ENCODE measurements at places on chromosomes 13 and 19. TPM values are rescaled to one million over a fixed set of nuclear protein-coding genes. Genes with fewer than 3 reads are reported as not detected.
A peak's percentile ranks its signal among the peaks of the same experiment; 100 is the strongest.

GRCh38 chr13:94657167-94657566, 55.2 kb downstream of the SOX21 start:
- peak; percentile 16 for DNase-seq

DNA sequence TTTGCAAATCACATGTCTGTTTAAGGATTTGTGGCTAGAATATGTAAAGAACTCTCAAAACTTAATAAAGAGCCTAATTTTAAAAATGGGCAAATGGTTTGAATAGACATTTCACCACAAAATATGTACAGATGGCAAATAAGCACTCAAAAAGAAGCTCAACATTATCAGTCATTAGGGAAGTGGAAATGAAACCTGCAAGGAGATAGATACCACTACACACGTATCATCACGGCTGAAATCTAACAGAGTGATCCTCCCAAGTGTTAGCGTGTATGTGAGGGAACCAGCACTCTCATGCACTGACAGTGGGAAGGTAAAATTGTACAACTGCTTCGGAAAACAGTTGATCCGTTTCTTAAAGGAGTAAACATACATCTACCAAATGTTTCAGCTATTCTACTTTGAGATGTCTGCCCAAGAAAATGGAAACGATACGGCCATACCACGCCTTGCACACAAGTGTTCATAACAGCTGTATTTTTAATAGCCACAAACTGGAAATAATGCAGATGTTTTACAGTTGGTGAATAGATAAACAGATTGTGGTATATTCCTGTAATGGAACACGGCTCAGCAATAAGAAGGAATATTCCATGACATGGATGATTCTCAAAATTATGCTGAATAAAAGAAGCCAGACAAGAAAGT, 14.5 kb downstream of the ARHGEF7 start:
- no peak for DNase-seq

DNA sequence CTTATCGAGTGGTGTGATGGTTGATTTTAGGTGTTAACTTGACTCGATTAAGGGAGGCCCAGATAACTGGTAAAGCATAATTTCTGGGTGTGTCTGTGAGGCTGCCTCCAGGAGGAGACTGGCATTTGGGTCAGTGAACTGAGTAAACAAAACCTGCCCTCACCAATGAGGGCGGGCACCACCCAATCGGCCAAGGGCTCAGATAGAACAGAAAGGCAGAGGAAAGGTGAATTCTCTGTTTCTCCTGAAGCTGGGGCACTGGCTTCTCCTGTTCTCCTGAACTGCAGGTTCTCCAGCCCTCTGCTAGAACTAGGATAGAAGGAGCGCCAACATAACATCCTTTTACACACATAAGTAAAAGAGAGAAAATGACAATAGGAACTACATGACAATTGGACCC, 35.1 kb downstream of the ESD start:
- DNase-seq: no peak

DNA sequence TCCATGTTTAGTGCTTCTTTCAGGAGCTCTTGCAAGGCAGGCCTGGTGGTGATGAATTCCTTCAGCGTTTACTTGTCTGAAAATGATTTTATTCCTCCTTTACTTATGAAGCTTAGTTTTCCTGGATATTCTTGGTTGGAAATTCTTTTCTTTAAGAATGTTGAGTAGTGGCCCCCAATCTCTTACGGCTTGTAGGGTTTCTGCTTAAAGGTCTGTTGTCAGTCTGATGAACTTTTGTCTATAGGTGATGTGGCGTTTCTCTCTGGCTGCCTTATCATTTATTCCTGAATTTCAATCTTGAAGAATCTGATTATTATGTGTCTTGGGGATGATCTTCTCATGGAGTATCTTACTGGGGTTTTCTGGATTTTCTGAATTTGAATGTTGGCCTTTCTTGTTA, 26.0 kb downstream of the ZNF430 start:
- DNase-seq: no peak

- DNase-seq: no peak
These were observed 787 bp downstream of the ZNF580 start for GRCh38 chr19:55641426-55642152.

GRCh38 chr13:21328836-21329477, 130.1 kb downstream of the ZDHHC20 start:
- no peak for DNase-seq

DNA sequence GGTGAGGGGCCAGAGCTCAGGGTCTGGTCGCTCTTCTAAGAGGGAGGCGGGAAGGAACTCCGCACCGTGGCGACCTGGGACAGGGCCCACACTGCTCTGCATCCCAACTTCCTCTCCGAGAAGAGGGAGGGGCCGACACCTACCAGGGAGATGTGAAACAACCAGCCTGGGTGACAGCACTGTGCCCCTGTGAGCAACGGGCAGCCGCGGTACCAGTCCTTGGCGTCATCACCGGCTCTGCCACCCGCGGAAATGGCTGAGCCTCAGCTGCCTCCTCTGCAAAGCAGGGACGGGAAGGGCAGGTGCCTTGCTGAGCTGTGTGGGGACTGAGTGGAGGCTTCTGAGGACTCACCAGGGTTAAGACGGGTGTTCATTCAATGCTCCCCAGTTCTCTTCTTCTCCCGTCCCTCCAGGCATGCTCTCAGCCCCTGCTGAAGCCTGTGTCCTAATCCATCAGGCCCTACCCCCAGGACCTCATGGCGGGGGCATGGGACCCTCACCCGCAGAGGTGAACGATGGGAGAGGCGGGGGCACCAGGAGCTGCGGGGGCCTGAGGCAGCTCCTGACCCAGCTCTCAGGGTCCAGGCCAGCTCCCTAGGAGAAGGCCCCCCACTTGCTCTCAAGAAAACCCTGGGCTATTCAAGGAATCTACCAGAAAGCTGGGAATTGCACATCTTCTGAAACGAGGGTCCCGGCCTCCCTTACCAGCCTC, 9.3 kb downstream of the ZNF787 start:
- DNase-seq: peak; percentile 59

- DNase-seq: peak; percentile 79
These were observed 62.6 kb downstream of the KDM4B start for GRCh38 chr19:5031231-5032100.

GRCh38 chr19:16088351-16089009, 12.2 kb downstream of the TPM4 start:
- no peak for DNase-seq

- no peak for DNase-seq
These were observed 23.2 kb downstream of the CABP5 start for GRCh38 chr19:48020686-48021085.

DNA sequence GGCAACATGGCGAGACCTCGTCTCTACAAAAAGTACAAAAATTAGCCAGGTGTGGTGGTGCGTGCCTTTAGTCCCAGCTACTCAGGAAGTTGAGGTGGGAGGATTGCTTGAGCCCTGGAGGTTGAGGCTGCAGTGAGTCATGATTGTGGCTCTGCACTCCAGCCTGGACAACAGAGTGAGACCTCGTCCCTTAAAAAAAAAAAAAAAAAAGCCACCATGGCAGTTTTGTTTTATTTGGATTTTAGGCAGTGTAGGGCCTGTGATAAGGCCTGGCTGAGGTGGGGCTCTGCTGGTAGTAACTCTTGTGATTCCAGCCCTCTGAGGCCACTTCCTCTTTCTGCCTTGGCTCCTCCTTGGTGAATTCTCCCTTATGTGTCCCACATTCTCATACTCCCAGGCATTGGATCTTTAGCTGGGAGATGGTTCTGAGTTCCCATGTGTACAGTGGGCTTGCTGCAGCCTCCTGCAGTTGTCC, 39.2 kb downstream of the GATAD2A start:
- peak; percentile 17 for DNase-seq

DNA sequence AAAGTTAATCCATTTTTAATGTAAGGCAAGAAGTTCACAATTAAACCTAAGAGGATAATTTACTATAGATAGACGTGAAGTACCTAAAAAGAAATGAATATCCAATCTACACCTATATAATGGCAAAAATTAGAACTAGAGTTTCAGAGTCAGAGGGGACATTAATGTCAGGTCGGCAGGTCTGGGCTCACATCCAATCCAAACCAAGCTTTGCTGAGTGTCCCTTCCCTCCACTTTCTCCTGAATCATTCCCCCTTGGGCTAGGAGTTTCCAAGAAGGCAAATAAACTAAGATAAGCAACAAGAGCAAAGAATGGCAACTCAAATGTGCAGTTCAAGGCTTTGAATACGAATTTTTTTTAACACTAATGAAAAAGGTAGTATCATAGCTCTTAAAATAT, 2.9 kb downstream of the FLT3 start:
- no peak for DNase-seq

DNA sequence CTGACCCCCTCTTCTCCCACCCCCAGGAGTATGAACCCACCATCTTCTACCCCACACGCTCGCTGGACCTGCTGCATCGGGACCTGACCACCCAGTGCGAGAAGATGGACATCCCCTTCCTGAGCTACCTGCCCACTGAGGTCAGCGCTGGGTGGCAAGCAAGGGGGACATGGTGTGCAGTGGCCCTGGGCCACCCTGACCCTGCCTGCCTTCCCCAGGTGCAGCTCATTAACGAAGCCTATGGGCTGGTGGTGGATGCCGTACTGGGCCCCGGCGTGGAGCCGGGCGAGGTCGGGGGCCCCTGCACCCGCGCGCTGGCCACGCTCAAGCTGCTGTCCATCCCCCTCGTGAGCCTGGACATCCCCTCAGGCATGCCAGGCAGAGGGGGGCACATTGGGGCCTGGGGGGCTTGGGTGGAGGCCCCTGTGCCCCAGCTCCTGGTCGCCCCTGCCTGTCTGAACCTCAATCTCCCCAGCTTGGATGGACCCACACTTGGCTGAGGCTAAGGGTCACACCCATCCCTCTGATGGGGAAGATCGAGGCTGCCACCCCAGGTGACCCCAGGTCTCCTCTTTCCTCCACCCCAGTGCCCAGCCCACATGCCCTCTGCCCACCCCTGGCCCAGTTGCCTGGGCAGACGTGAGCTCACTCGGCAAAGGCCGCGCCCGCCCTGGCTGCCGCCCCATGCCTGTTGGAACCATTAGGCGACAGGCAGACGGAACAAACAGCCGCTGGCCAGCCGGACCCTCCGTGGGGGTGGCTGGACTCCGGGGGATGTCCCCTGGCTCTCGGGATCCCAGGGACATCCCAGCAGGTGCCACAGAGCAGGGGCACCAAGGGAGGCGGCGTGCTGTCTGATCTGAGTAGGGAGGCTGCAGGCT, 2.5 kb upstream of the CILP2 start:
- no peak for DNase-seq

DNA sequence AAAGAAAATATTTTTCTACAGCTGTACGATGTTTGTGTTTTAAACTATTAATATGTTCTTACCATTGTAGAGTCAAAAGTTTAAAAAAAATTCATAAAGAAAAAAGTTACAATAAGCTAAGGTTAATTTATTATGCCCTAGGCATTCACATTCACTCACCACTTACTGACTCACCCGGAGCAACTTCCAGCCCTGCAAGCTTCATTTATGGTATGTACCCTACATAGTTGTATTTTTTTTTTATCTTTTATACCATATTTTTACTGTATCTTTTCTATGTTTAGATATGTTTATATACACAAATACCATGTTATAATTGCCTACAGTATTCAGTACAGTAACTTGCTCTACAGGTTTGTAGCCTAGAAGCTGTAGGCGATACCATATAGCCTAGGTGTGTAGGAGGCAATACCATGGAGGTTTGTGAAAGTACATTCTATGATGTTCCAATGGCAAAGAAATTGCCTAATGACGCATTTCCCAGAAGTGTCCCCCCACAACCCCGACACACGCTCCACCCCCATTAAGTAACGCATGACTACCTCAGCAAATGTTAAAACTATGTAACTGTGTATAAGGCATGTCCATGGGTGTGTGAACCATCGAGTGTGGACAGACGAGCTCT, 60.4 kb downstream of the SLITRK6 start:
- DNase-seq: no peak

GRCh38 chr13:51397262-51397941, 55.4 kb downstream of the INTS6 start:
- no peak for DNase-seq

Gene TEKTIP1
- total RNA-seq: 4.6 TPM

Gene PEAK3
- not detected for total RNA-seq

Gene ZNF880
- 12.8 TPM for total RNA-seq

Gene C19orf85
- not detected for total RNA-seq

Gene MISP3
- total RNA-seq: 5.8 TPM

Gene ZNF568
- 15.4 TPM for total RNA-seq

Gene OR10H1
- total RNA-seq: 0.07 TPM
